NCI-H1105 treated with DMSO at 0.1 percent for 48 hours (cell line): ENCODE measurements at places on chromosomes 7 and 10.

DNA sequence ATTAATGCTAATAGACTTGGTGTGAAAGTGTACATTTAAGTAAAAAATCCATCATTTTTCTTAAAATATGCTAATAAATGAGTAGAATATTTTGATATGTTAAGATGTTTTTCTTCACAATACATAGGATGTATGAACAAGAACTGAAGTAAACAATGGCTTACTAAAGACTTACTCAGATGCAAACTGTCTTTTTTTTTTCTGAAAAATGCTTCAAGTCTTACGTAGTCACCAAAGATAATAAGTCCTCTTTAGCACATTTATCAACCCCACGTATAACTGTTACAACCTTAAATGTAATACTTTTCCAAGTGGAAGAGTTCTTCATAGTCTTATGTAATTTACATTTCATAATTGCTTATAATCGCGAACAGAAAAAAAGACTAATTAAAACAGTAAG, 54.8 kb downstream of the MDFIC start:
- no peak for DNase-seq

- no peak for DNase-seq
Measured at GRCh38 chr7:19062216-19062615, 55.2 kb downstream of the TWIST1 start.

- no peak for DNase-seq
Measured at GRCh38 chr7:42103456-42103855, 133.6 kb downstream of the GLI3 start.

DNA sequence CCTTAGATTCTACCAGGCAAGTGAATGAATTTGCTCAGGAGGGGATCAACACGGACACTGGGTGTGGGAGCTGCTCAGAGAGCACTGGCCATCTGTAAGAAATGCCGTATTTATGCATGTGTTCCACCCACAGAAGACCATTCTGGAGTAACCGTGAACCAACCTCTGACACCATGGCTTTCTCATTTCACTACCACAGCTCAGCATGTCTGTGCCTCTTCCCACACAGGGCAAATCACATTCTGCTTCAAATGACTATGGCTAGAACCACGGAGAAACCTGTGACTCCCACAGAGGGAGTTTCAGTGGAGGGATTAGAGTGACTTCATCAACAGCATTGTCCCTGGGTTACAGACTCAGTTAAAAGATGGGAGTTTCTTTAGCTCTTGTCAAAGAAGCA, 893.4 kb downstream of the XPNPEP1 start:
- DNase-seq: no peak

DNA sequence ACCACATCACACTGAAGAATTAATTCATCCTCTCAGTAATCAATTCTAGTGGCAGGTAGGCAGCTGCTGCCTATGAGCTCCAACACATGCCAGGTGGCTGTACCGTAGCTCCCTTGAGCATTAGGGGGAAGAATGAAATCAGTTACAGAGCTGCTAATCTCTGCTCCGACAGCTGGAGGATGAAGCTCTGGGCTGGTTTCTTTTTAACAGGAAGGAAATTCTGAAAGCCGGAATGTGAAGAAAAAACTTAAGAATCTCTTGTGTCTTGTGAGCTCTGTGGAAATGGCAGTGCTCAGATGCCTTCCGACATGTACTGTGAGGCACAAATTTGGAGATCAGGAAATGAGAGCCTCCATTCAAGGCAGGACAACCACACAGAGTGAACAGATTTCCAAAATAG, 2.8 kb upstream of the AHCYL2 start:
- no peak for DNase-seq

DNA sequence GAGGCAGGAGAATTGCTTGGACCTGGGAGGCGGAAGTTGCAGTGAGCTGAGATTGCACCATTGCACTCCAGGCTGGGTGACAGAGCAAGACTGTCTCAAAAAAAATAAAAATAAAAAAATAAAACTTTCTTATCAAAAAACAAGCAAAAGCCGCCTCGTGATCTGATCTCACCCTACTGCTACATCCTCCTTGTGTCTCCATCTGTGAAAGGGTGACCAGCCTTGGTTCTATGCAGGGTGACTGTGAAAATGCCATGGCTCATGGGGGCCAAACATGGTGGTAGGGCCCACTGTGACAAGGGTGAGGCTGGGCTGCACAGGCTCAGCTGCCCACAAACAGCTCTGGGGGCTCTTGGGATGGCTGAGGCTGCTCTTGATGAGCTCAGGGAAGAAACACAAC, 968 bp upstream of the OPN4 start:
- no peak for DNase-seq

GRCh38 chr10:91684841-91685240, 52.0 kb upstream of the PPP1R3C start:
- DNase-seq: no peak
